ENCODE measurements at places on chromosomes 3 and 15.

DNA sequence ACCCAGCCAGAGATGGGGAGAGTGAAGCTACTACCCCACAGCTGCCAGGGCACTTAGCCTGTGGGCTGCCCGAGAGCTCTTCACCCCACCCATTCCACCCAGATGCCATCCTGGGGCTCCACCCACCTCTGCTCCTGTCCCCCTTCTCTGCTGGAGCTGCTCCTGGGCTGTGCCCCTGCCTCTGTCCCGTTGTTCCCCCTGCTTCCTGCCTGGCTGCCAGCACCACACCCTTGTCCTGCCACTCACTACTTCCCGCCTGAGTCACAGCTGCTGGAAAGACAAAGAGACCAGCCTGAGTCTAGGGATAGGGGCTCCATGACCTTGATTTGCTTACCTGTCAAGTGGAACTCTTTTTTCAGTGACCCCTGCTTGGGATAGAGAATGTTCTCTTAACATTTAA, 12.4 kb downstream of the GNAI2 start:
- DNase-seq: no peak

- DNase-seq: no peak
These were observed 36.7 kb upstream of the HRH1 start for GRCh38 chr3:11117591-11117990.

DNA sequence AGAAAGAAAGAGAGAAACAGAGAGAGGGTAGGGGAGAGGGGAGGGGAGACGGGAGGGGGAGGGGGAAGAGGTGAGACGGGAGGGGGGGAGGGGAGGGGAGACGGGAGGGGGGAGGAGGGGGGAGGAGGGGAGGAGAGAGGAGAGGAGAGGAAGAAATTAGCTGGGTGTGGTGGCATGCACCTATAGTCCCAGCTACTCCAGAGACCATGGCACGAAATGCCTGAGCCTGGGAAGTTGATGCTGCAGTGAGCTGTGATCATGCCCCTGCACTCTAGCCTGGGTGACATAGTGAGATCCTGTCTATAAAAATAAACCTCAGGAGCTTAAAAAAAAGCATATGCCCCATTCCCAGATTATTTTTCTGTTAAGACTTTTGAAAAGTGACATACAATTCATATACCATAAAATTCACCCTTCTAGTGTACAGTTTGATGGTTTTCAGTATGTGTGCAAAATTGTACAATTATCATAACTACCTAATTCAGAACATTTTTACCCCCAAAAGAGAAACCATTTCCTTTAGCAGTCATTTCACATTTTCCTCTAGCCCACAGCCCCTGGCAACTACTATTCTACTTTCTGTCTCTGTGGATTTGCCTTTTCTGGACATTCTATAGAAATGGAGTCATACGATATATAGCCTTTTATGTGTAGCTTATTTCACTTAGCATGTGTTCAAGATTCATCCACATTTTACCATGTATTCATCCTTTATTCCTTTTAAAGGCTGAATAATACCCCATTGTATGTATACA, 699.6 kb downstream of the FHIT start:
- no peak for DNase-seq

- no peak for DNase-seq
These were observed 6.9 kb upstream of the PLSCR2 start for GRCh38 chr3:146476094-146476740.

DNA sequence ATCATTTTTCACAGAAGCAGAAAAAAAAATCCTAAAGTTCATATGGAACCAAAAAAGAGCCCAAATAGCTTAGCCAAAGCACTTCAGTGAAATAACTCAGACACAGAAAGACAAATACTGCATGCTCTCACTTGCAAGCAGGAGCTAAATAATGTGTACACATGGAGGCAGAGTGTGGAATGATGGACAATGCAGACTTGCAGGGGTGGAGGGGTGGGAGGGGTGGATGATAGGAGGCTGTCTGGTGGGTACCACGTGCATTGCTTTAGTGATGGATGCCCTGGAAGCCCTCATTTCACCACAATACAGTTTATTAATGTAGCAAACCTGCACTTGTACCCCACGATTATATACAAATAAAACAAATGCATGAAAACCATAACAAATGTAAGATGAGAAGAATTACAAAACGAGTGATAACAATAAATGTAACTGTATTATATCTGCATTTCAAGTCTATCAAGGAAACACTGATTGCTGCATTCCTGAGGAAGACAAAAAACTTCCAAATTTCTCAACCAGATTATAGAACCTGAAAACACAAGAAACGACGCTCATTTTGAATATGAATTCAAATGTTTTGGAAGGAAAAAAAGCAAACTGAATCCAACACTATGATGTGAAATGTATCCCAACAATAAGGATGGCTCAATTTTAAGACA, 96.5 kb downstream of the DLG1 start:
- no peak for DNase-seq

DNA sequence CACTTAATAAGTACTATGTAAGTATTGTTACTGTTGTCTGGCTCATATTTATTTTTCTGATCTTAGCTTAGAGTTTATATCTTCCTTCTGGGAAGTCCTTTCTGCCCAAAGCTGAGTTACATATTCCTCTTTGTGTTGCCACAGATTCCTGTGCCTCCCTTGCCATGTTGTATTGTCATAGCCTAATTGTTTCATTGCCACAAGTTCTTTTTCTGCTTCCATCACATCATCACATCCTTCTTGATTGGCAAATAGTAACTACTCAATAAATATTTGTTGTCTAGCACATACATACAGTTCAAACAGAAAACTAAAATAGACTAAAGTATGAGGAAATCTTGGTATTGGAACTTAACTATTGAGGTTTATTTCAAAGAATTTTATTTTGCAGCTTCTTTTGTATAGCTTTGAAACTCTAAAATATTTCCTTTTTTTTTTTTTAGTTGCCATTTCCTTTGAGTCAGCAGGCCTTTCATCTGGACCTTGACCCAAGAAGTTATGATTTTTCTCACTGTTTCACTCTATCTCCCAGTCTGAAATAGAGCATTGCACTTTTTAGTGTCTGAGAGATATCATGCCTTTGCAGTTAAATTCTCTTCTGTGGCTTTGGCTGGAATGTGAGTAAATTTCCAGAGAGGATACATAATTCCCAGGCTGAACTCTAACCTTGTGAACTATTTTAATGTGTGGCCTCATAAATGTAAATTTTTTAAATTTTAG, 98.2 kb downstream of the ZNF609 start:
- no peak for DNase-seq

- no peak for DNase-seq
These were observed 57.1 kb downstream of the AAGAB start for GRCh38 chr15:67197364-67197695.

DNA sequence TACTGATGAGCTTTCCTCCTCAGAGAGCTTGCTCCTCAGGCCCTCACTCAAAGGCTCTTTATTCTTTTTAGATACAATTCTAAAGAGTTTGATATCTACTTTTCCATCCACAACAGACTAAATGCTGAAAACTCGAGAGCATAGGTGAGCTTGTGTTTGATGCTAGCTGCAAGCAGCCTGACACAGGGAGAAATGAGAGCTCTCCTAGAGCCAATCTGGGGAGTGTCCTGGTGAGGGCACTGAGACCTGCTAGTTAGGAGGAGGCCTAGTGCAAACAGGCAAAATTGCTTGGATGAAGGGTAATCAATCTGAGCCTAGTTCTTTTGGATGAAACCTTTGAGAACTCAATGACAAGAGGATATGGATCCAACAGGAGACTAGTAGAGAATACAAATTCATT, 300.8 kb downstream of the ZBTB20 start:
- DNase-seq: no peak

- no peak for DNase-seq
These were observed 39.5 kb downstream of the TIGIT start for GRCh38 chr3:114333180-114333922.

- DNase-seq: no peak
These were observed 33.1 kb downstream of the USF3 start for GRCh38 chr3:113663324-113663750.

DNA sequence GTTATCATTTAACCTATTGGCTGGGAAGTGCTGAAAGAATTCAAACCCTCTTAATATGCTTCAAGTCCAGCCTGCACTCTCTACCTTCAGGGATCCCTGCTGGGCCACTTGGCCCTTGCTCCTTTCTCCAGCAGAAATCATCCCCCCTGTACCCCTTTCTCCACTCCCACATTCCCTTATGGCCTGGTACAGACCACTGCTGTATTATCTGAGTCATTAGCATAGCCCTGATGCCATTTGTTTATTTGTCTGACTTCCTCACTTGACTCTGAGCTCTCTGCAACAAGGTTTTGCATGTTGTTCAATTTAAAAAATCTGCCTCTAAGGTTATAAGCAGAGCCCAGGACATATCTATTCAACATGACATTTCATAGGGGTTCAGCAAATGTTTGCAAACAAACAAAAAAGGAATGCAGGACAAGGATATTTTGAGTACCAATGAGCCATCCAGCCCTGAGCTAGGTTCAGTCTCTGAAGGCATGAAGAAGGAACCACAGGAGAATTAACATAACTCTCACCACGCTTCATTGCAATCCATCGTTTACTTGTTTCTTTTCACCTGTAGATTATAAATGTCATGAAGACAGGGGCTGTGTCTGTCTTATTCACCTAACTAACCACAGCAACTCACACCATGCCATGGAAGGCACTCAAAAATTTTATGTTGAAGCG, 26.6 kb upstream of the HES1 start:
- DNase-seq: no peak

DNA sequence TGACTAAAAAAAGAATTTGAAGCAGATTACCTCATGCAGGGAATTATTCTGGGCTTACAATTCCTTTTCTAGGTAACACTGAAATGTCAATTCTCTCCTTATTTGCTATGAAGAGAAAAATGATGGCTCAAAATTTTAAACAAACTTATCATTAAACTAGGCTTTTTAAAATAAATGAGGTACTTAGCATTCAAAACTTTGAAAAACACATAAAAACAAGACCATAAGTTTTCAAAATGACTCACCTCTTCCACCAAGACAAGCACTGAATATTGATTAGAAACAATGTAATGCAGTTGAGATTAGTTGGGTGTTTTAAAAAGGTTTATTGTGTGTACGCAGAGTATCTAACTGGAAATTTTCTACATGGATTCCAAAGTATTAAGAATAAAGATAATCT, 154.6 kb downstream of the ADAM10 start:
- DNase-seq: no peak

GRCh38 chr3:47443611-47443995, 32.1 kb downstream of the SCAP start:
- no peak for DNase-seq

DNA sequence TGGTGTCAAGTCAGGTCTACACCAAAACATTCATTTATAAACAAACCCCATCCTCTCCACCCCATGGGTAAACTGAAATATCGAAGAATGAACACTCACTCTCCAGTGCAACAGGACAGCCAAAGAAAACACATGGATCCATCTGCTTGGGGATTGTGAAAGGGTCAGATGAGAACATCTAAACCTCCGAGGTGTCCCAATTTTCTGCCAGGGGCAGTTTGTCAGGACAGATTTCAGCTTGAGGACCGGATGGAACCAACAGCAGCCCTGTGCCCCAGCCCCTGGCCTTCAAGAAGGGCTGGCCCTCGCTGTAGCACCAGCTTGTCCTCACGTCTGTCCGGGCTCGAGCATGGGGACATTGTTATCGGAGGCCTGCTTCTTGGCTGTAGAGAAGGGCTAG, 45.5 kb downstream of the PCSK6 start:
- no peak for DNase-seq

- DNase-seq: no peak
These were observed 104.6 kb downstream of the LSM3 start for GRCh38 chr3:14283092-14283812.

- no peak for DNase-seq
These were observed 9.8 kb downstream of the TM2D3 start for GRCh38 chr15:101642361-101642760.

DNA sequence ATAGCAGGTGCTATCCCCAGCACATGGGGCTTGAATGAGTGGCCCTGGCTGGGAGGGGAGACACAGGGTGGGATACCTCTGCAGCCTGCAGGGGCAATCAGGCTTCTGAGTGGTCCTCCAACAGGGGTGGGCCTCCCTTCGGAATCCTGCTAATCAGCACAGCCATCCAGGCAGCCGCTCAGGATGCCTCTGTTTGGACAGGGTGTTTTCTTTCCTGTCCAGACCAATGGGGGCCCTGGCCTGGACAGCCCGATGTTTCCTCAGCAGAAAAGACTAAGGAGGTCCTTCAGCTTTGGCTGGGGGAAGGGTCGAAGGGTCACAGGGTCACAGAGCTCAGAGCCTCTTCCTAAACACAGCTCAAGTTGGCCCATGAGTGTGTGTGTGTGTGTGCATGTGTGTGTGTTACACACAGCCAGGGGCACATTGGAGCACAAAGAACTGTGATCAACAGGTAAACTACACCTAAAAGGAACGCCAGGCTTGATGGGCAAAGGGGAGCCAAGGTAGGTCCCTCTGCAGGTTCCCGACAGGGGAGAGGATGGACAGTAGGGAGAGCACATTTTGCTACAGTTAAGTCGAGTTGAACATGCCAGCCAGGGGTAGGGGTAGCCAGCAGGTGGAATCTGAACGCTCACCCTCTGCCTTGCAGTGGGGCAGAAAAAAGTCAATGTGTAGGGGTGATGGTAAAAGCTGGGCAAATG, 1.1 kb upstream of the HAPLN3 start:
- DNase-seq: no peak

GRCh38 chr15:68405378-68406250, 26.3 kb downstream of the ITGA11 start:
- no peak for DNase-seq

DNA sequence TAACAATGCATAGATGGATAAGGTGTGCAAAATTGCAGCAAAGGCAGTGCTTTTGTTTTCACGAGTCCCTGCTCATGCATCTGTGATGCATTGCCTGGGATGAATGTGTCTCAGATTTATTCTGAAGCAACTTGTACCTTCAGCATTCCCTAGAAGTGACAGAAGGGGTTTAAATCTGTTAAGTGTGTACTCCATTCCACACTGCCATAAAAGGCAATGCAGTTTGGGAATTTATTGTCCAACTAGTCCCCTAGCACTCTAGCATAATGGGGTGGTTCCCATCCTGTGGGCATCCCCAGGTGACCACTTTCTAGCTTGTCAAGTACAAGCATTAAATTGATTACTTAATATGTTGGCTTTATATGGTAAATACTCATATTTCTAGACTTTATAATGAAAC, 306.5 kb upstream of the CBLB start:
- no peak for DNase-seq

DNA sequence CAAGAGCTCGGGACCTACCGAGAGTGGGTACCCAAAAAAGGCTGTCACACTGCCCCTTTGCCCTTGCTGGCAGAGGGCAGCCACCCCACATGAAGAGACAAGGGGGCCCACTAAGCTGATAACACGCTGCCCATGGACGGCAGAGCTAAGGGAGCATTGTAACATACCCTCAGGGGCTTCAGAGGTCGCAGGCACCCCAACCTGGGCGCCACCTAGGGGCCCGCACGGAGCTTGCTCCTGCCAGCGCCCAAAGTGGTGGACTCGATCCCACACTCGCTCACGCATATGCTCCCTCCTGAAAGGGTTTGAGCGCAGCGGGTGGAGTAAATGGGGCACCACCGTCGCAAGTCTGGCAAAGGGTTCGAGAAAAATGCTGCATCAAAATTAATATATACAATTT, 975.4 kb downstream of the ZPLD1 start:
- DNase-seq: no peak

Measured in CD4-positive, alpha-beta T cell treated with Interferon alpha-2 for 1 hour (primary cell).